ENCODE measurements at places on chromosomes 7 and 10.

GRCh38 chr7:51289623-51290303 is 26.8 kb downstream of the COBL start:
- DNase-seq = no peak

GRCh38 chr7:116953906-116954838 is 871 bp downstream of the ST7 start:
- peak; percentile 76 for DNase-seq

- no peak for DNase-seq
These were observed 44.3 kb downstream of the CPED1 start for GRCh38 chr7:121032645-121033460.

GRCh38 chr7:140475747-140476333 is 3.5 kb downstream of the MKRN1 start:
- DNase-seq = no peak

DNA sequence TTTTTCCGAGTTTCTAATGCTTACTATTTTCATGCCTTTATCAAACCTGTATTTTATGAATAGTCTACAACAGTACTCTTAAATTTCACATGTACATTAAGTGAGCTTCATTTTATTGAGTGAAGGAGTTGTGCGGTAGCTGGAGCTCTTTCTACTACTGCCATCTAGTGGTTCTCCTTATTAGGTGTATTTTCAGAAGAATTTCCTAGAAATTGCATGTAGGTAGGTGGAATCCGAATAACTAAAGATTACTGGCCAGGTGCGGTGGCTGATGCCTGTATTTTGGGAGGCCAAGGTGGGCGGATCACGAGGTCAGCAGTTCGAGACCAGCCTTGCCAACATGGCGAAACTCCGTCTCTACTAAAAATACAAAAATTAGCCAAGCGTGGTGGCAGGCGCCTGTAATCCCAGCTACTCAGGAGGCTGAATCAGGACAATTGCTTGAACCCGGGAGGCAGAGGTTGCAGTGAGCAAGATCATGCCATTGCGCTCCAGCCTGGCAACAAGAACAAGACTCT is 38.3 kb downstream of the LRRC72 start:
- peak; percentile 16 for DNase-seq

DNA sequence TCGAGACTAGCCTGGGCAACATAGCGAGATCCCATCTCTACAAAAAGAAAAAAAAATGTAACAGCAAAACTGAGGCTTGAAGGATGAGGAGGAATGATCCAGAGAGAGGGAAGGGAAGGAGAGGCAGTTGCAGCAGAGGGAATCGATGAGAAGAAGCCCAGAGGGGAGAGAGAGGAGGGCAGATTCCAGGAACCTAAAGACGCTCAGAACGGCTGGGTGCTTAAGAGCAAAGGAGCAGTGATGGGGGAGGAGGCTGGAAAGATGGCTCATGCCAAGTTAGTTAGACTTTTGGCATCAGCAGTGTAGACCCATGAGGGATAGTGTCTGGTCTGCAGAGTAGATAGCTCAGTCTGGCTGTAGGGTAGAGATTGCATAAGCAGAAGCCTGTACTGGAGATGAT is 10.3 kb upstream of the MUC17 start:
- no peak for DNase-seq

DNA sequence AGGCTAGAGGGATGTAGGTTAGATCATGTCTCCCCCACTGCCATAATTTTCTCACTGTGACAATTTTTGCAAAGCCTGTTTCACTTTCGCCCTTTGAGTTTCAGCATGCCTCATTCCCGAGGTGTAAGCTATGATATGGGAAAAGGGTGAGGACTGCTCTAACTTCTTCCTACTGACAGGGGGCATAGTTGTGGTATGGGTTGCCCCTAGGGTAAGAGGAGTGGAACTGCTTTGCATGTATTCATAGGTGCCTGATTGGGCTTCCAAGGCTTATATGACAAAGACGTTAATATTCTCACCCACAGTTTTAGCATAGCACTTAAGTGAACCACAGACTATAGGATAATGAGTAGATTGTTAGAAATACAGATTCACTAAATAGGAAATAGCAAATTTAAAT is 148.7 kb downstream of the BBS9 start:
- no peak for DNase-seq

DNA sequence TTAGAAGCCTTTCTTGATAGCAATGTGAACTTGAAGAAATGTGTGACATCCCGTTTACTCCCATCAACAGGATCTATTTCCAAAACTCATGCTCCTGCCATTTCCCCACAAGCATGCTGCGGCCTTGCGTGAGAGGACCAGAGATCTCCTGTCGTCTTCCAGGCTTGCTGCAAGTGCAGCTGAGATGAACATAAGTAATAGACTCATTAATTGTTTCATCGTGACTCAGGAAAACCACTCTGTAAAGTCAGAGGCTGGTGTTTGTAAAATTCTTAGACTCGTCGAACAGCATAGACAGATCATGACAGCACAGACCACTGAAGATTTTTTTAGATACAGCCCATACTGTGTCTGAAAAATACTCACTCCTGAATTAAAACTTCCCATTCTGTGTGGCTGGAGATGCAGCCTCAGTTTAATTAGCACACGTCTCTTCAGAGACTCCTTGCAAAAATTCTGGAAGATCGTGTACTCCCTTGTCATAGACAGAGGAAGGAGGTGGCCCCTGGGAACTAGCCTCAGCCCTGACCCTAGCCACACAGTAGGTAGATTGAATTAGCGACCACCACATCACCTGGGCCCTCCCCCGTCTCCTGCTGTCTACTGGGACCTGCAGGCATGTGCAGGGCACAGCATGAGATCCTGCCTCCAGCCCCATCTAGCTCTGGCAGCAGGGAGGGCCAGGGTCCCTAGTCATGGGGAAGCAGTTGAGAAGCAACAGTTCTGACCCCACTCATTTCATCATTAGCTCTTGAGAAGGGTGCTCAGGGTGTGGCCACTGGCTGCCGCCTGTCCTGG is 226.0 kb downstream of the CELF2 start:
- no peak for DNase-seq
